SJCRH30 (cell line): ENCODE measurements at places on chromosomes 7 and 10. TPM values are rescaled to one million over a fixed set of nuclear protein-coding genes. Genes with fewer than 3 reads are reported as not detected.

Gene MPP7
- total RNA-seq = 5.2 and 5.9 TPM in 2 replicates

Gene GJC3
- total RNA-seq = not detected in 2 replicates

DNA sequence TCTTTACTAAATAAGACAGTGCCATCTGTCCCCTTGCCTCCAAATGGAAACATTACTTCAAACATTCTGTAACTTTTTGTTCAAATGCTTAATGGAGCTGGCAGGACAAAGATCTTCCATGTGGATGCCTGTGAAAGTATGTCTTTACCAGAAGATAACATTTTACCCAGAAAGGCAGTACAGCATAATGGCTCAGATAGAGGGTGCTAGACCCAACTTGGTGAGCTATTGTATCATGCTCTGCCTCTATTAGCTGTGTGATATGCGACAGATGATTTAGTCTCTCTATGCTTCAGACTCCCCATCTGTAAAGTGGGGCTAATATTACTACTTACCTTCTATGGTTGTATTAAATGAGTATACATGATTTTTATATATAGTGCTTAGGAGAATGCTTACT is 8.8 kb upstream of the SMKR1 start:
- H3K4me1 ChIP-seq = no peaks in the 10 kb centered on the region
- no peak overlapping the region for H3K4me3 ChIP-seq

DNA sequence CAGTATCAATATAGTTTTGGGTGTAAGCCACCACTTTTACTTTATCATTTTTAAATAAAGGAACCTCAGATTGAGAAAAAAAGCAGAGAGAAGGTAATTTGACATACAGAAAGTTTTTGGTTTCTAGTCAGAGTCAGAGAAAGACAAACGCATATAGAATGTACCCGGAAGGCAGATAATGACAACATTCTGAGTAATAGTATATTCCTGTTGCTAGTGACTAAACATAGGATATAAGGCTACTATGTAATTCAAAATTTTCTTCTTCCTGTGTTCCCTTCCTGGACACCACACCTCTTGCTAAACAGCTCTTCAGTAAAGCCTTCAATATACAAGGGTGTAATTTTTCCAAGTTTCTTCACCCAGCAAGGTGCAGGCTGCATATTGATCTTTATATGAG is 597.6 kb downstream of the PCDH15 start:
- no peak overlapping the region for H3K4me3 ChIP-seq
- no peaks in the 10 kb centered on the region for H3K4me1 ChIP-seq
- H3K27ac ChIP-seq = no peak overlapping the region
- H3K27me3 ChIP-seq = no peaks in the 10 kb centered on the region
- DNase-seq = no peak
- no peaks in the 10 kb centered on the region for H3K36me3 ChIP-seq

- H3K4me1 ChIP-seq = no peaks in the 10 kb centered on the region
- no peak for DNase-seq
- H3K36me3 ChIP-seq = no peaks in the 10 kb centered on the region
- H3K4me3 ChIP-seq = no peak overlapping the region
Observed at GRCh38 chr10:133452453-133452852, 1.3 kb upstream of the SCART1 start.

- no peak overlapping the region for H3K4me3 ChIP-seq
- no peaks in the 10 kb centered on the region for H3K4me1 ChIP-seq
- H3K27me3 ChIP-seq = no peaks in the 10 kb centered on the region
Observed at GRCh38 chr10:33412241-33412640, 77.8 kb upstream of the NRP1 start.

Gene MDH2
- total RNA-seq = 160 and 168 TPM in 2 replicates

Gene LIPF
- not detected in 2 replicates for total RNA-seq

- no peaks in the 10 kb centered on the region for H3K36me3 ChIP-seq
Observed at GRCh38 chr7:54069843-54070242, 472.3 kb upstream of the VSTM2A start.

Gene LSM8
- total RNA-seq = 76.8 and 92.0 TPM in 2 replicates

Gene MYL7
- total RNA-seq = not detected in 2 replicates

GRCh38 chr10:6875269-6875865 is 295.3 kb upstream of the PRKCQ start:
- no peak for DNase-seq
- no peaks in the 10 kb centered on the region for H3K36me3 ChIP-seq
- H3K27ac ChIP-seq = no peak overlapping the region
- H3K4me1 ChIP-seq = no peaks in the 10 kb centered on the region
- no peaks in the 10 kb centered on the region for H3K27me3 ChIP-seq

GRCh38 chr7:98105942-98106544 is 619 bp upstream of the LMTK2 start:
- no peaks in the 10 kb centered on the region for H3K36me3 ChIP-seq
- H3K4me3 ChIP-seq = peak overlapping the region; percentile 94; the same call in 1 of the 2 replicates
- no peak overlapping the region for H3K27ac ChIP-seq
- H3K4me1 ChIP-seq = no peaks in the 10 kb centered on the region

- DNase-seq = no peak
- H3K4me3 ChIP-seq = no peak overlapping the region
- H3K36me3 ChIP-seq = no peaks in the 10 kb centered on the region
- H3K4me1 ChIP-seq = no peaks in the 10 kb centered on the region
Observed at GRCh38 chr10:5828725-5829124, 15.5 kb upstream of the GDI2 start.

- H3K27ac ChIP-seq = no peak overlapping the region
- no peak overlapping the region for H3K4me3 ChIP-seq
- H3K4me1 ChIP-seq = no peaks in the 10 kb centered on the region
Observed at GRCh38 chr10:88082391-88082790, 219.0 kb downstream of the PTEN start.

Gene GSTO1
- total RNA-seq = 51.7 and 52.2 TPM in 2 replicates

GRCh38 chr10:132712291-132712690 is 73.7 kb downstream of the NKX6-2 start:
- no peak overlapping the region for H3K27ac ChIP-seq
- no peak overlapping the region for H3K4me3 ChIP-seq
- no peaks in the 10 kb centered on the region for H3K36me3 ChIP-seq

DNA sequence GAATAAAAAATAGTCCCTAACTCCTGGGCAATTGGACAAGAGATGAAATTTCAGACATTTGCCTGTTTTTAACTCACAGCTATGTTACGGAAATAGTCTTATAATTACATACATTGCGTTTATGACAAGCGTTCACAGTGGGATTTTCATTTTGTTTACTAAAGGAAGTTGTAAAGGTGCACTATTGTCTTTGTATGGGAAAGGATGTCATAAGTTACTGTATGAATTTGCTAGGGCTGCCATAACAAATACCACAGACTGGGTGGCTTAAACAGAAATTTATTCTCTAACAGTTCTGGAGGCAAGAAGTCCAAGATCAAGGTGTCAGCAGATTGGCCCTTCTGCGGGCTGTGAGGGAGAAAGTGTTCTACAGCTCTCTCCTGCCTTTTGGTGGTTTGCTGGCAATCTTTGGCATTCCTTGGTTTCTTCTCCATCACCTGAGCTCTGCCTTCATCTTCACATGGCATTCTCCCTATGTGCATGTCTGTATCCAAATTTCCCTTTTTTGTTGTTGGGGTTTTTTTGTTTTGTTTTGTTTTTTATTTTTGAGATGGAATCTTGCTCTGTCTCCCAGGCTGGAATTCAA is 5.6 kb downstream of the NFE2L3 start:
- H3K4me3 ChIP-seq = no peak overlapping the region
- peaks cover 13% of the 10 kb centered on the region for H3K4me1 ChIP-seq
- H3K27me3 ChIP-seq = no peaks in the 10 kb centered on the region
- no peaks in the 10 kb centered on the region for H3K36me3 ChIP-seq

GRCh38 chr10:98332623-98333269 is 64.8 kb upstream of the LOXL4 start:
- H3K27me3 ChIP-seq = peaks cover 6% of the 10 kb centered on the region; the same call in 1 of the 2 replicates
- no peaks in the 10 kb centered on the region for H3K4me1 ChIP-seq
- no peaks in the 10 kb centered on the region for H3K36me3 ChIP-seq
- DNase-seq = no peak

- no peaks in the 10 kb centered on the region for H3K27me3 ChIP-seq
- H3K4me1 ChIP-seq = no peaks in the 10 kb centered on the region
- no peak overlapping the region for H3K4me3 ChIP-seq
Observed at GRCh38 chr7:92655346-92655884, 65.2 kb upstream of the FAM133B start.

DNA sequence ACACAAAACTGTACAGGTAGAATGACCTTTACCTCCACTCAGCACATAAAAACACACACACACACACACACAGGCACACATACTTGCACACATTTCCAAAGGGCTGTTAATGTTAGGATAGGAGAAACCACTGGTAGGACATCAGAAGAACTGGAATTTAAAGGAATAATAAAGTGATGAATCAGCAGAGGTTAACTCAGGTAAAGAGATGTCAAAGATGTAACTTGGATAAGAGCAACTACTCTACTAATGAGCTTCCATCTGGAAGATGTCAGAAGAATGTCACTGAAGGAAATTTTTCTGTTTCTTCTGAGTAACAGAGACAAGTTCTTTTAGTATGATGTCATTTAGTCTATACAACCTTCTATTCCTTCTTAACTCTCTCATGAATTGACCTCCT is 26.4 kb upstream of the GPR37 start:
- H3K27me3 ChIP-seq = no peaks in the 10 kb centered on the region
- no peak overlapping the region for H3K27ac ChIP-seq
- H3K4me1 ChIP-seq = no peaks in the 10 kb centered on the region
- H3K4me3 ChIP-seq = no peak overlapping the region
- no peak for DNase-seq
- H3K36me3 ChIP-seq = no peaks in the 10 kb centered on the region
